Mesendoderm (in vitro differentiated cells): ENCODE measurements at places on chromosomes 4 and X.

GRCh38 chr4:84419201-84419600 is 79.9 kb downstream of the NKX6-1 start:
- DNase-seq, result no peak

DNA sequence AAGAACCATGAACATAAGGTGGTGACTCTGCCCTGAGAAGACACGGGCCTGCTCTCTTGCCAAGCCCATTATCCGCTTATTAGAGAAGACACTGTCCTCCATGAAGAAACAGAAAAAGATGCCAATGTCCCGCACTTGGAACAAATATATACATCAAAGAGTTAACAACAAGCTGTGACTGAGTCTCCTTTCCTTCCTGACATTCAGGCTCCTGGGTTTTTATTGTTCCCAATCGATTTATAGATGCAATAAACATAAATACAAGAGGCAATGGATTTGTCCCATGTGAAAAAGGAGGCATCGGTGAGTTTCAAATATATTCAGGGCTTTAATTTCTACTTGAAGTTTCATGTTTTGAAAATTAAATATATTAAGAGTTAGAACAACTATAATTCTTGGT is 169.2 kb upstream of the CPEB2 start:
- no peak for DNase-seq

DNA sequence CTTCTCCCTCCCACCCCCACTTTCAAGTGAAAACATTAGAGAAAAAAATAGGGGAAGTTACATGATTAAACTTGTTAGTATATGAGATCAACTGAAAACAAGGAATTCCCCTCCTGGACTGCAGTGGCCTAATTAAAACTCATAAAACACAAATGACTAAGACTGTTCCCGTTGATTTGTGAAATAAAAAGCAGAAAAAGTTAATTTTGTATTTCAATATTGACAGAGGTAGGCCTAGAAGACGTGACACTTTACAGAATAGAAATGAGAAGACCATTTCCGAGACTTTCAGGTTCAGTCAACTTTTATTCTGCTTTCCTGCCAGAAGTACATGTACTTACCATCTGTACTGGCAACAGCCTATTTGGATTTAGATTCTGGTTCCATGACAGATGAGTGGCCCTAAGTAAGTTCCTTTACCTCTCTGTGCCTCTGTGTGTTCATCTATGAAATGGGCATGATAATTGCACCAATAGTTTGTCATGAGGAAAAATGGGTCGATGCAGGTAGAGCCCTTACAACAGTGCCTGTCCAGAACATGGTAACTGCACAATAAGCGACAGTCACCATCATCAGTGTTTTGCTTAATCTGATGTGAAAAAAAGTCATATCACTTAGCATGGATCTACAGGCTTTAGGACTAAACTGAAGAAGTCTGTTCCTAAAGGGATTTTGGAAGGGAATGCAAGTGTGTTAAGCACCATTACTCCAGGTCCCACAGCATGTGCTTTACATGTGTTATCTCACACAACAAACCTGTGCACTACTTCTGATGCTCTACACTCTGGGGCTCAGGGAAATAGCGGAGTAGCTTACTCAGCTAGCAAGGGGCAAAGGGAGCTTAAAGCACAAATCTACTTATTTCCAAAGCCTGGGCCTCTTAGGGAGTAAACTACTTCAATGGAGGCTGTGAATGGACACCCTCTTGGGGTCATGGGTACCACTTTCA is 562.3 kb upstream of the DIPK2B start:
- DNase-seq, result no peak

DNA sequence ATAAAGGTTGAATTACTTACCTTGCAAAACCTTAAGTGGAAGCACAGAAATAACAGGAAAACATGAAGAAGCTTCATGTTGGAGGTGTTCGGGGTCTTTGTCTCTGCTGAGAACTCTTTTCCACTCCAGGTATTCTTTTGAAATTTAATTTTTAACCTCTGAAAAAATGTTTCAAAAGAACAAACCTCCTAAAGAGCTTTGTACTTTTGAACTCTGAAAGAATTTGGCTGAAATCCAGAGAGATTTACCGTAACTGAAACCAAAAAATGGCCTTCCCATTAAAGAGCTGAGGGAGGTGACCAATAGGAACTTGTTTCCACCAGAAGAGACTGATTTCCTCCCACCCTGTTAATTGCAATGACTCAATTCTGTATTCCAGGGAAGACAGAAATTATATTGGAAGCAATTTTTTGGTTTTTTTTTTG is at the start of gene CFI:
CFI (minus strand) TSS at position 105 of the 425 bp plus-strand sequence; CDS start at position 77, 28 bp downstream.
- DNase-seq, result no peak

- DNase-seq, result no peak
These were observed 42.8 kb upstream of the GPM6B start for GRCh38 chrX:13859724-13860123.

- DNase-seq, result no peak
These were observed 4.4 kb downstream of the OTUD6A start for GRCh38 chrX:70066646-70067045.

GRCh38 chrX:46559062-46559461 is 13.8 kb upstream of the ZNF674 start:
- no peak for DNase-seq

DNA sequence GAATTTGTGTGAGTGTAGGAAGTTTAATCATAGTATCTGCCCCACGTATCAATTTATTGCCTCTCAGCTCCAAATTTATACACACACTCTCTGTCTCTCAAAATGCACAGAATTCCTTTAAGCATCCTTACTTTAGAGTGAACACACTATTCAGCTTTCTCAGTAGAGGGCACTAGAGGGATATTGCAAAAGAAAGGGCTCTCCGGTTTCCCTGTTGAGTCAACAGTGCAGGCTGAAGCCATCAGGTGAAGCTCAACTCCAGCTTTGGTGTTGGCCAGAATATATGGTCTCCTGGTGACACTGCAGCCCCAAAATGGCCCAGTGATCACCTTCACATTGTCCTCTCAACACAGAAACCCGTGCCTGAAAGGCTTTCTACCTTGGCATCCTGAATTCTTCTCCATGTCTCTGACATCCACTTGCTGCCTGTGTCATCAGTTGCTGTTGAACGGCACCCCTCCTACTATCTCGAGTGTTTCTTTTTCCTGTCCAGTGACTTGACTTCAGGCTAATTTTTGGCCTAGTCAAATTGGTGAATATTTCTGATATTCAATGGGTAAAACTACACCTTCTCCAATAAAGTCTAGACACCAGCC is 670.5 kb downstream of the GABRG1 start:
- DNase-seq, result peak; percentile 76

DNA sequence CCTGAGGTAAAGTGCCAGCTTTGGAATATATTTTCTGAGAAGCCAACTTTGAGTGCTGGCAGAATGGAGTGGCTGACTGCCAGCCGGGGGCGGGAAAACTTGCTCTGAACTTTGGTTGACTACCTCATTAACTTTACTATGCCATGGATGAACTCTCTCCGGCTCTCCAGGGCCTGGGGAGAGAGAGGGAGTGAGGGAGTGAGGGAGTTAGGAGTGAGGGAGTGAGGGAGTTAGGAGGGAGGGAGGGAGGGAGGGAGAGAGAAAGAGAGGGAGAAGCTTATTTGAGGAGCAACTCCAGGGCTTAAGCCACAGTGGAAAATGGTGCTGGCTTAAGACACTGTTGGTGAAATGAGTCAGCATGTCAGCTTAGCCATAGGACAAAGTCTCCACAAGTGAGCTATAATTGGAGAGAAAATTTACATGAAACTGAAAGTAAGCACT is 280.9 kb upstream of the RPS6KA3 start:
- DNase-seq, result no peak
